Occipital lobe (tissue), 3 donors: ENCODE measurements at places on chromosomes 6 and 20. TPM values are rescaled to one million over a fixed set of nuclear protein-coding genes. Genes with fewer than 3 reads are reported as not detected.

TREM2 gene
- 10.5 TPM for total RNA-seq

PTK6 gene
- 0.16 TPM for total RNA-seq

- DNase-seq: no peak
These were observed 96.9 kb upstream of the VGLL2 start for GRCh38 chr6:117168296-117169063.

GRCh38 chr20:36010076-36010475 lies 41.7 kb downstream of the CNBD2 start:
- no peak for DNase-seq

DNA sequence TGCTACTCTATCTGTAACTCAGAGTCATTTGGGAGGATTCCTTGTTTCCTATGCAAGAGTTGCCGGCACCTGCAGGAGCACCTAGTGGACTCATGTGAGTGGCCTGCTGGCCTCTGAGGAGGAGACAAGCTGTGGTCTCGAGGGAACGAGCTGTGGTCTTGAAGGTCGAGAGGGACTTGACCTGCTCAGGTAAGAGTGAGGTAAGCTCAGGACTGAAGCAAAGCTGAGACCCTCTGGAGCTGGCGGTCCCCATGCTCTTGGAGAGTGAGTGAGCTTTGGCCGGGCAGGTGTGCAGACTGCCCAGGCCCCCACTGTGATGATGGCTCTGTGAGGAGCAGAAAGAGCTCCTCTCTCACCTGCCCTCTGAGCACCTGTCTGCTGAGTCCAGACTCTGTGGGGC lies 214.3 kb downstream of the MYLK4 start:
- DNase-seq: no peak

GRCh38 chr6:819122-819521 lies 126.2 kb upstream of the EXOC2 start:
- DNase-seq: no peak

HLA-DRB1 gene
- total RNA-seq: 0.16 TPM

UCKL1 gene
- 17.8 TPM for total RNA-seq

GRCh38 chr6:148143771-148144170 lies 198.9 kb upstream of the SASH1 start:
- DNase-seq: no peak

GRCh38 chr6:154479771-154480639 lies 30.5 kb downstream of the CNKSR3 start:
- DNase-seq: no peak

DNA sequence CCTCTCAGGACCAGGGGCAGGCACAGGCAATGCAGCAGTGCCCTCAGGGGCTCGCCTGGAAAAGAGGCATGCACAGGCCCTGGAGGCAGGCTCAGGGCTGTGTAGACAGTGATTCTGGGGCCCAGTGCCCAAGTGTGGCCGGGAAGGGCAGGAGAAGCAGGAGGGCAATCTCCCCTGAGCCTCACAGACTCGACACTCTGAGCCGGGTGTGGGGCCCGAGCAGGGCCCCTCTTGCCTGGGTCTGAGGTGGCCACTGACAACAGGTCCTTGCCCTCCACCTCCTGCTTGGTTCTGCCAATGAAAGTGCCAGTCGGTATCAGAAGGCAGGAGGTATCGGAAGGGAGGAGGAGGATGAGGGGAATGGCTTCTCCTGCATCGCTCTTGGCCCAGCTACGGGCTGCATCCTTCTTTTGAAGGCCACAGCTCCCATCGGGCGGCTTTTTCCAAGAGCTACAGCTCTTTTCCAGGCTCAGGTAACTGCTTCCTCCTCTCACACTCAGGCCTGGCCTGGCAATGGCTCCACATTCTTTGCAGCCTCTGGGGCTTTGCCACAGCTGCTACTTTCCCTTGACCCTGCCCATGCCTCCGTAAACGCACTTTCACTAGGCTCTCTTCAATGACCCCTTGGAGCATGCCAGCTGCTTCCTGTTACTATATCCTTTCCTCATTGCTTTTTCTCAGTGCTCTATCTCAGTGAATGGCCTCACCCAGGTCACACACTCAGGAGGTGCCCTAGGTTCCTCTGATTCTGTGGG lies 24.5 kb downstream of the GABRR2 start:
- no peak for DNase-seq

GRCh38 chr6:150191809-150192208 lies 49.0 kb downstream of the PPP1R14C start:
- no peak for DNase-seq

SUMO4 gene
- total RNA-seq: 7.3 TPM

DNA sequence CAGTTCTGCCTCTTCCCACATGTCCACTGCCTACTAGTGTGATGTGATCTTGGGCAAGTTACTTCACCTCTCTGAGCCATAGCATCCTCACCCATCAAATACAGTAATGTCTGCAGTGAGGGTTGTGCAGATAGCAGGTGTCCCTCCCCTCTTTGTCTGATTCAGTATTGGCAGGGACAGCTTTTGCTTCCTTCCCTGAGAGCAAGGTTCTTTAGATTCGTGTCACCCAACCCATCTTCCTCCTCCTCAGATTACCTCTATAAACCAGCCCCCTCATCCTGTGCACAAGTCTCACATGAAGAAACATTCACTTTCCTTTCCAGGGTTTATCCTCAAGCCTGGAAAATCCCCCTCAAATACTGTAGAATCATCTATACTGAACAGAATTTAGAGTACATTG lies 15.4 kb downstream of the ACTR5 start:
- no peak for DNase-seq

- DNase-seq: no peak
These were observed 59.9 kb upstream of the TMEM30A start for GRCh38 chr6:75344455-75344854.

RNF217 gene
- 17.8 TPM for total RNA-seq

DNA sequence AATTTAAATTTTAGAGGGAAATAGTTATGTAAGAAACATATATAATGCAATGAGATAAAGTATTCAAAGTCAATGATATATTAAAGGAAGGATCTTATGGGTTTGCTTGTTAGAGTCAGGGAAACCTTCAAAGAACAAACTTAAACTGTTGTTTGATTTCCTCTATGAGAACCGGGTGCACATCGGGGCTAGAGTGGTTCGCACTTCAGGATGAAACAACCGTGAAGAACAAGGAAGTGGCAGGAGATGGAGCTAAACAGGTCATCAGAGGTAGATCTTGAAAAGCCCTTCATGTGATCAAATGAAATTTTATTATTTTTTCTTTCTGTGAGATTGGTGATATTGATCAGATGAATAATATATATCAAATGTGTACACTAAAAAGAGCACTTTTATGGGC lies 951.9 kb upstream of the FLRT3 start:
- DNase-seq: no peak
